Inflammatory macrophage treated with lipopolysaccharide for 4 hours (primary cell): ENCODE measurements at places on chromosomes 7 and 10.

- DNase-seq, result no peak
Measured at GRCh38 chr10:70749756-70750155, 35.4 kb downstream of the TBATA start.

GRCh38 chr7:97580205-97580604 is 151.7 kb upstream of the TAC1 start:
- DNase-seq, result no peak

DNA sequence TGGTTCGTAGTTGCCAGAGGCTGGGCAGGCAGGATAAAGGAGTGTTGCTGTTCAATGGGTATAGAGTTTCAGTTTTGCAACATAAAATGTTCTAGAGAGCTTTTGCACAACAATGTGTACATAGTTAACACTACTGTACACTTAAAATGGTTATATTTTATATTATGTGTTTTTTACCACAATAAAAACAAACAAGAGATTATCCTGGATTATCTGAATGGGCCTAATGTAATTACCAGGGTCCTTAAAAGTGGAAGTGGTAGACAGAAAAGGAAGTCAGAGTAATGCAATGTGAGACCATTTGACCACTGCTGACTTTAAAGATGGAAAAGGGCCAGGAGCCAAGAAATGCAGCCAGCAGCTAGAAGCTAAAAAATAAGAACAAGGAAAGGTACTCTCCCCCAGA is 159.7 kb downstream of the SGMS1 start:
- peak; percentile 68 for DNase-seq

DNA sequence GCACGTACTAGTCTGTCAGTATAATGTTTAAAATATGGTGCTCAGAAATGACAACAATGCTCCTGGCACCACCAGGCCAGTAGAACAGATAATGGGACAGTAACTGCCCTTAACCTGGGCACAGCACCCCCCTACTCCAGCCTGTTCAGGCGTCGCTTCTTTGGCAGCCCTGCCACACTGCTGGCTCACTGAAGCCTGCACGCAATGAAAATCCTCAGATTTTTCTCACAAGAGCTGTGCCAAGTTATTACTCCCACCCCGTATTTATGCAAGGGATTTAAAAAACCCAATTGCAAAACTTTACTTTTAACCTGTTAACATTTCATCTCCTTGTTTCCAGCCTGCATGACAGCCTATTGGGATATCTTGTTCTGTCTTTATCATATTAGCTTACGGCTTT is 56.6 kb upstream of the LAMB1 start:
- DNase-seq, result no peak

DNA sequence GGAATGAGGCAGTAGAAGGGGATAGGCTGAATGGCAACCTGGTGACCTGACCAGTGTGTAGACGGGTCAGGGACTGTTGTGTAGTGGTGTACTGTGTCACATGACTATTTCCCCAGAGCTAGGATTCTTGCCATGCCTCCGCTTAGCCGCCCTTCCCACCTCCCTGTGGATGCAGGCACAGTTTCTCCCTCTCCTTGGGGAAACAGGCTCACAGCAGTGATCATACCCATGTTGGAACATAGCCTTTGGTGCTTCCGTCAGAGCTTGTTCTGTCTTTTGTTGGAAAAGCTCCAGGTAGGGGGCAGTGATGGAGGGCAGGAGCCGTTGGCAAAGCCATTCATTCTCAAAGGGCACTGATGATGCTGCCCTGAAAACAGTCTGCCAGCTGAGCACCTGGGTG is 44.3 kb downstream of the OGDH start:
- no peak for DNase-seq

GRCh38 chr7:151987748-151988529 is 31.7 kb downstream of the GALNTL5 start:
- no peak for DNase-seq

DNA sequence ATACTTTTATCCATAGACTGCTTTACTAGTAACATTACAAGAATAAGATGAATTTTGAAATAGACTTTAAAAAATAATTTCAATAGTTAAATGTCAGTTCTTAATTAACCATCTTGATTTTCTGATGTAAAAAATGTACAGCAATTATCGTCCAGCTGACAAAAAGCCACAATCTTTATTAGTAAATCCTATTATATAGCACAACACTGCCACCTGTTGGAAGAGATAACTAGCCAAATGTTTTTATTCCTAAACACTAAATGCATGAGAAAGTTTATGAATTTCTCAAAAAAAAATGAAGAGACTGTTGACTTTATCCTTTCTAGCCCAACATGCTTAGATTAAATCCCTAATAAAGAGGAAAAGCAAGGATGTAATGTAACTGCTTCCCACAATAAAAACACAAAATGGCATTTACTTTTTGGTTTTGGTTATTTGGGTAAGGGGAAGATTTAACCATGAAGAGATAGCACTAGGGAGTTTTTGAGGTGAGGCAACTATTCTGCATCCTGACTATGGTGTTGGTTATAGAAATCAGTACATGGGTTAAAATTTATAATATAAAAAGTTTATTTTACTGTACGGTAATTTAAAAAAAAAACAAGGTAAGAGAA is 8.0 kb downstream of the COA1 start:
- DNase-seq, result peak; percentile 66

DNA sequence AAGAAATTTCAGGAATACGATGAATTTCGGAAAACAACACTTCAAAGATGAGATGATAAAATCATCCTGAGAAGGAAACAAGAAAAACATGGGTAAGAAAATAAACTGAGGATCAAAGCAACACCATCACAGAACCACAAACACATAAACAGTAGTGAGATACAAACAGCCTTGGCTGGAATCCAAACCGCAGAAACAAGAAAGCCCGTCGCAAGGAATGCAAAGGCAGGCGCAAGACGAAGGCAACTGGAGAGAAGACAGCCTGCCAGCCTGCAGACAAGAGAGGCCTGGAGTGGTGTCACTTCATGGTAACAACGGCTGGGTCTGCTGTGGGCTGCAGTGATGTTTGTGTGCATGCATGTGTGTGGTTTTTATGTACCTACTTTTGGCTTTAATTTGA is 61.8 kb upstream of the DRGX start:
- no peak for DNase-seq

DNA sequence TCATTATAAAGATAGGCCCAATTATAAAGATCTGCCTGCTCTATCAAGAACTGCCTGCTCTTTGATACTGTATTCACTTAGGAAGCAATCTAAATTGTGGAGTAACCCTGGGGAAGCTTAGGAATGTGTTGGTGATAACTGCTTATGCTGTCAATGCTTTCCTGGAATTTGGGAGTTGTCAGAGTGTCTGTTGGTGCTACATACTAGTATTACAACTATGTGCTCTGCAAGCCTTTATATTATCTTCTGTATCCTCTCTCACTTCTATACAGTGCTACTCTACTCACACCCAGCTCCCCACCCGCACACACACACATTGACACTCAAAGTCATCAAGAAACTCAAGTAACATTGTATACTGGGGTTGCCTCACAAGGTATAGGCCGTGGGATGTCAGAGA is 6.1 kb downstream of the ZNF277 start:
- no peak for DNase-seq

DNA sequence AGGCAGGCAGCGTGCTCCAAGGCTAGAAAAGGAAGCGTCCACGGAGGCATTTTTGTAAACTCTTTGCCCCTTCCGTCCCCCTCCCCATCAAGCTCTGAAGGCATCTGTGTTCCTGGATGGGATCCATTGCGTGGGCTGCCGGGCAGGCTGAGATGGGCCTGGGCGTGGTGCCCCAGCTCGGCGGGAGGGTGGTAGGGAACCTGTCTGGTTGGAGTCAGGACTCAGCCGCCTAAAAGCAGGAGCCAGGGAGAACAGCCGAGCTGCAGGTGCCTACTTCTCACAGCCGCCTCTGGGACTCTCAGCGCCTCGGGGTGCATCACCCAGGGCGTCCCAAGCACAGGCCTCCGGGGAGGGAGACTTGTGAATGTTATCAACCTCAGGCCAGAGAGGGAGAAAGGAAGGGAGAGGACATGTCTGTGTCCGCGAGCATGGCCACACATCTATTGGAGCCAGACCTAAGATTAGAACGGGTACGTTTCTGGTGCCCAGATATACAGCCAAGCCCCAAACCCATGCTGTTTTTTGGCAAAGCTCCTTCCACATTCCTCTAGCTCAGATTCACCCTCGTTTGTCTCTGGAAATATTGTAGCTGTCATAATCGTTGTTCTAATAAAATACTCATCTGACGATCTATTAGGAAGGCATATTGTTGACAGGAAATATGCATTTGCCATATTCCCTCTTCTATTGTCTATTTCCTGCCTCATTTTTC is 48.6 kb upstream of the CTBP2 start:
- no peak for DNase-seq

DNA sequence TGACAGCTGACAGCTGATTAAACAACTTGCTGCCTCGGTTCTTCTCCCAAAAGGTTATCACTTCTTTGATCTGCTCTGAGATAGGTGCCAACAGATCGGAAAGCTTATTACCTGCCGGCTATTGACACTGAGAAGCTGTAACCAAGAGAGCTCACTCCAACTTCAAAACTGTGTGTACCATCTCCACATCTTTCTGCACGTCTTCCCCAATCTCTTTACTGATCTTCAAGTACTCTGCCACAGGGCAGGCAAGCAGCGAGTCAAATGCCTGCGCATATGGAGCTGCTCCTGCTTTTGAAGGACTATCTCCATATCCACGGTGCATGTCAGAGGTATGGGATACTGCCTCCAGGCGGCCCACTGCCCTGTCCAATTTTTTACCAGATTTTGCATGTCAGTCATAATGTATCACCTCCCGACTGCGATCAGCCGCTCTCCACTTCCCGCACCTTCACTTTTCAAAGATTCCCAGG is 352 bp upstream of the ZNF485 start:
- DNase-seq, result no peak

- no peak for DNase-seq
Measured at GRCh38 chr10:58106211-58107035, 161.3 kb downstream of the IPMK start.

DNA sequence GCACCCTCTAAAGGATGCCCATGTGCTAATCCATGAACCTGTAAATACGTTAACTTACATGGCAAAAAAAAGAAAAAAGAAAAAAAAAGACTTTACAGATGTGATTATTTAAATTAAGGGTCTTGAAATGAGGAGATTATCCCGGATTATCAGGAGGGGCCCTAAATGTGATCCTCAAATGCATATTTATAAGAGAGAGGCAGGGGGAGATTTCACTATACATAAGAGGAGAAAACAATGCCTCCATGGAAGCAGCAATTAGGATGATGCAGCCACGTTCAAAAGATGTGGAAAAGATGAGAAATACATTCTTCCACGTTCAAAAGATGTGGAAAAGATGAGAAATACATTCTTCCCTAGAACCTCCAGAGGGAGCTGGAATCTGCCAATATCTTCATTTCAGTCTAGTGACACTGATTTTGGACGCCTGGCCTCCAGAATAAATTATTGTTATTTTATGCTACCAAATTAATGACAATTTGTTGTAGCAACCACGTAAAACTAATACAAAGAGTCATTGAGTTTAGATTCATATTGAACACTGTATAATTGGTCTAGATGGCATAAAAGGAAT is 328.4 kb upstream of the GNAI1 start:
- no peak for DNase-seq

GRCh38 chr7:137992550-137993394 is 9.1 kb downstream of the CREB3L2 start:
- DNase-seq, result peak; percentile 22

DNA sequence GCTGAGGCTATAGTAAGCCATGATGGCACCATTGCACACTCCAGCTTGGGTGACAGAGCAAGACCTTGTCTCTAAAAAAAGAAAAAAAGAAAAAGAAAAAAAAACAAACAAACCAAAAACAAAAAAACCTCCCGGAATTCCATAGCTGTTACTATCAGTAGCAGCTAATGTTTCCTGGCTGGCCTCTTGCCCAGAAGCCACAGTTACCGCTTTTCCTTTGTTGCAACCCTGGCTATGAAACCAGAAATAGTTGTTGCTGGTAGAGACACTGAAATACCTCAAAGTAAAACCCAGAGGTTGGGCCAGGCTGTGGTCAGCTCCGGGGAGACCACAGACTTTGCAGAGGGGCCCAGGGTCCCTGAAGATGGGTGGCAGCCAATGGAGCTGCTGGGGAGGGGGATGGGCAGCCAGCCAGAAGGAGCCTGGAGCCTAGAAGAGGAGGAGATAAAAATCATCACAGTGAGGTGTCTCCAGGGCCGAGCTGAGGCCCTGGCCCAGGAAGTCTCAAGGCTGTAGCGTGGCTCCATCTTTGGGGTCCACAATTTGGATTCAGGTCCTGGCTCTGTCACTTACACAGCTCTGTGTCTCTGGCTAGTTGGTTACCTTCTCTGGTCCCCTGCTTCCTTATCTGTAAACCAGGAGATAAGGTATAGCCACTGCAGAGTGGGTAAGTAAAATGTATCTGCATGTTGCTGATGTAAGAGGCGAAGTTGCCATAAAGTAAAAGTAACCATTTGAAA is 3.4 kb upstream of the CHST12 start:
- DNase-seq, result peak; percentile 65

DNA sequence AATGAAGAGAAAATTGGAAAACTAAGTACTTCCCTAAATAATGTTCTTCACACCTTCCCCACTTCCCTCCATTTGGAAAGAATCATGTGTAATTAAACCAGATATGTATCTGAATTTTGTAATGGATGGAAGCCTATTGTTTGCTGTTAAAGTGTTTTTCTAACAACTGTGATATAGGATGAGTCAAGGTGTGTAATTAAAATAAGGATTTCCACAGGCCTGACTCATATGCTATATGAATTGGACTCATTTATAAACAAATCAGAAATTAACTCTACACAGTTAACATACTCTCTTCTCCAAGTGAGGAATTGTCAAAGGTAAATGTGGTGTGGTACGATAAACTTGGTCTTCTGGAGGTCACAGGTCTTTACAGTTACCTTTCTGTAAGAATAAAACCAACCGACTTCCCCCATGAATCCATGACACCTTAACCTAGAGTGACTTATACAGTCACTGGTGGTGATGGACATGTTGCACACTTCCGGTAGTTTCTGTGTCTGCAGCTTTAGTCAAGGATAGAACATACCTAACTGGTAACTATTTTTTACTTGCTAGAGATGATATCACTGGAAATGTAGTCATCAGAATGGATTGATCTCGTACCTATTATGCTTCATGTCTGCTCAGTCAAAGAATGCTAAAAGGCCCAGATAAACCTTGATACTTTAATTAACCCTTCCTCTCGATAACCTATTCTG is 12.8 kb downstream of the PNLIPRP3 start:
- no peak for DNase-seq

GRCh38 chr10:96972264-96972663 is 140.2 kb downstream of the LCOR start:
- no peak for DNase-seq

GRCh38 chr10:6918305-6918704 is 338.2 kb upstream of the PRKCQ start:
- DNase-seq, result peak; percentile 50

- DNase-seq, result no peak
Measured at GRCh38 chr7:2837496-2837895, 6.6 kb downstream of the GNA12 start.
